ENCODE measurements at places on chromosomes 4 and X.
A peak's percentile ranks its signal among the peaks of the same experiment; 100 is the strongest.

DNA sequence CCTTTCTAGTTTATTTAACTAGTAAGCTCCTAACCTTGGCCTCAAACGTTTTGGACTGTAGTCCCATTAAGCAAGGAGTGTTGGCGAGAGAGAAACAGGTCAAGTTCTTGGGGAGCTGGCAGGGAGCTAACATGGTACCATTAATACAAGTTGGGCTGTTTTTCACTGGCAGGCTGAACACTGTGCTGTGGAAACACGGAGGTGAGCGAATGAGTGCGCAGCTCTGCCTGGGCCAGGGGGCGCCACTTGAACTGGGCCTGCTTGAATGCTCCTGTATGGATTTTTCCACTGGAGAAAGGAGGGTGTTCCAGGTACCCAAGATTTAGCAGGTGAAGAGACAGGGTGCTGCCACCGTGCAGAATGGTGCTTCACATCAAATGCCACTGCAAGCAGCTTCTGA is 7.4 kb upstream of the SMS start:
- no peak for DNase-seq

GRCh38 chrX:18873189-18873791 is 110.6 kb downstream of the PHKA2 start:
- DNase-seq, result peak; percentile 68

GRCh38 chr4:161581262-161582230 is 582.3 kb downstream of the FSTL5 start:
- no peak for DNase-seq

DNA sequence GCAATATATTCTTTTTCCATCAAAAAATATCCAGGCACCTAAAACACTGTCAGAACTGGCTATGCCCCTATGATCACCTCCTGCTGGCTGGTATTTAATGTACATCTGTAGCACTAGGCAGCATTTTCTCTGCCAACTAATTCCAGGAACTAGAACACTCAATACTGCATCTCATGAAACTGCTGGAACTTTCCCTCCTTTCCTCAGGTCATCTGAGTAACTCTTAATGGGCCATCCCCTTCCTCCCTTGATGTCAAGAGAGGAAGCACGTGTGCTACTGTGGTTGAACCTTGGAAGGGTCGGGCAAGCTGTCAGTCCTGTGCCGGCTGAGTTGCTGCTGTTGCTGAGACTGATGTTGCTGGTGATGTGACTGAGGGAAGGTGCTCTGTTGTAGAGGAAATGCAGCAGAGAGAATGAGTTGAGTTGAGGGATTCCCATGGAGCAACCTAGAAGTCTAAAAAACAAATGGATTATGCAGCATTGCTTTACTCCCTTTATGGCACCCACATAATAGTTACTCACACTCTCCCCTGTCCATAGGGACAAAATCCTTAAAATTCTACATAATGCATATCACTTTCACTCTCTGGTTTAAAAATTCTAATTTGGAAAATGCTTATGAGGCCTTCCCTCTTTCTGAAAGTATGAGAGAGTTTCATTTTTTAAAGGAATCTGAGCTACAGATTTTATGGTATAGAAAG is 39.5 kb downstream of the TMEM165 start:
- DNase-seq, result no peak

- DNase-seq, result peak; percentile 83
Measured at GRCh38 chrX:71366674-71367256, 608 bp downstream of the TAF1 start.

DNA sequence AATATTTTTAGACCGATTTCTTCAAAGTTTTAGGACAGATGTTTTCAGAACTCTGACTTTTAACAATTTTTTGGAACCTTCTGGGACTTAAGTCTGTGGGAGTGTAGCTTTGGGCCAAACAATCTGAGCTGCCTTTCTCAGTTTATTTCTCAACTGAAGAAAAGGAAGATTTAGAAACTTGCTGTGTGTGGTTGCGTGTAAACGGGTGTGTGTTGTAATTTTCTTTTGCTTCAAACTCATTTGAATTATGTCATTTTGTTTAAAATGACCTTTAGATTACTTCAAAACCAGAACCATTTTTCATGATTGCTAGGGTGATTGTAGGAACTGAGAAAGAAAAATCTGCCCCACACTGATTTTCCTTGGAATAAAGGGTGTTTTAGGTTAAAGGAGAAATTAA is 577.7 kb upstream of the GALNTL6 start:
- no peak for DNase-seq

DNA sequence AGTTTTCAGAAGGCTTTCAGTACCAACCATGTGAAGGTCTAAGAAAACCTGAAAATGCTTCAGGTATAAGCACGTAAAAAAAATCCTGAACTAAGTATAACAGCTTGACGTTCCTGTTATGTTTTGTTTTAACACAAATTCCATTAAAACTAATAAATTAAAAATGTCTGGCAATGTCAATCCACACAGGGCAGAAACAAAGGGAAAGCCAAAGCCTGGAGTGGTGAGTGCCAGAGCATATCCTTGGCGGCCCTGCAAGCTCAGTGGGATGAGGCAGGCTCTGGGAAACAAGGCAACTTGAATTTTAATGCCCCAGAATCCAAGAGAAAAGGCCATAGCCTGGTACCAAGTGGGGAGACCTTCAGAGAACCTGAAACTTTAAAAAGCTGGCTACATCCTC is 78.2 kb downstream of the EPHA5 start:
- no peak for DNase-seq

- no peak for DNase-seq
Measured at GRCh38 chr4:147723326-147723725, 8.6 kb upstream of the ARHGAP10 start.

- DNase-seq, result no peak
Measured at GRCh38 chr4:85152480-85152879, 186.0 kb upstream of the WDFY3 start.

DNA sequence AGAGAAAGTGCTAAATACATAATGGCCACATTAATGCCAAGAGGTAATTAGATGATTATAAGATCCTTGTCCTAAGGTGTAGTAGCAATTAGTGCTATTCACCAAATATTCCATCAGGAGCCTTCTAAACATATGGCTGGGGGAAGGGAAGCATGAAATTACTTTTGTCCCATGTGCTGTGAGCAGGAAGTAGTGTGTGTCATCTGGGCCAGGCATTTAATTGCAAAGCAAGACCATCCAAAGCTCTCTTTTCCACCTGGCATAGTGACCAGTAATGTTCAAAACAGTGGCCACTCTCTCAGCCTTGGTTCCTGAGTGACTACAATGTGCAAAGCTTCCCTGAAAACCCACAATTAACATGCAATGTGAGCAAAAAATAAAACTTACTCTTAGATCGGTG is 144.2 kb upstream of the FAM241A start:
- DNase-seq, result no peak

GRCh38 chr4:109511414-109511813 is 48.6 kb upstream of the MCUB start:
- DNase-seq, result no peak

DNA sequence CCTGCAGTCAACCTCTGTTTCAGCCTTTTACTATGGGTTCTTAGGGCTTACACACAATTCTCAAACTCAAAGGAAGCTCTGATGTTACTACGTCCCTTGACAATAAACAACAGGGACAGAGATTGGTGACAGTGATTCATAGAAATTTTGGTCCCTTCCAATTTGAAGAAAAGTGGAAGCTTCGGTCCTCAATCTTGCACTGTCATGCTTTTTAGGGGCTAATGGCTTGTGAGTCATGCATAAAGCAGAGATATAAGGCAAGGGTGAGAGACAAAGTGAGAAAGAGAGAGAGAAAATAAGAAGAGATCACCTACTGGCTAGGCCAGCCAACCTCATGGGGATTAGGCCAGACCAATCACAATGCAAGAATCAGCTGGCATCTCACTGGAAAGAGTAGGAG is 63.2 kb upstream of the STARD8 start:
- DNase-seq, result no peak

DNA sequence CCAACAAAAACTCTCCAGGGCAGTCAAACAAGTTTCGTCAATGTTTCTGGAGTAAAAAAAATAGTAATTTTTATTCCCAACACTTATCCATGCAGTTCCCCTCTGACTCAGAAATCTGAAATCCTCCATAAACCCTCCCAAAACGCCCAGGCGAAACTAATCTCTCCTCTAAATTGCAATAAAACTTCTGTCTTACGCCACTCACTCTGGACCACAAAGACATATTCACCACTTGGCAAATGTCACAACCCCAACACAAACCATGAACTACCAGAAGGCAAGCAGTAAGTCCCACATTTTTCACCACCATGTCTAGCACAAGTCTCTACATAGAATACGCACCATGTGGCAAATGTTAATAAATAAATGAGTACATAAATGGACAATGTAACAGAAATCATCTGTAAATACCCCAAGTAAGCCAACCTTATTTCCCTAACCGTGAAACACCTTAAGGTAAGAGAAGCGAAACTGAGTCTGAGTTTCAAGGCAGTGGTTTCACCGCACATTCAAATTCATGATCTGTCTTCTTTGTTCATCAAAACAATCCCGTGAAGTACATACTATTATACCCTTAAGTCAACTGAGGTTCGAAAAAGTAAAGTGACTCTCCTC is 1.6 kb downstream of the PAPSS1 start:
- no peak for DNase-seq

- DNase-seq, result no peak
Measured at GRCh38 chrX:150482537-150483206, 85.7 kb upstream of the MTM1 start.

- DNase-seq, result no peak
Measured at GRCh38 chrX:13028871-13029636, 15.4 kb downstream of the FAM9C start.

- DNase-seq, result no peak
Measured at GRCh38 chr4:69095301-69095731, 958 bp upstream of the UGT2B7 start.

GRCh38 chr4:101989551-101989950 is 199.0 kb downstream of the BANK1 start:
- no peak for DNase-seq

- DNase-seq, result no peak
Measured at GRCh38 chr4:122797405-122798094, 29.1 kb upstream of the FGF2 start.

GRCh38 chr4:78767350-78767749 is 8.8 kb upstream of the BMP2K start:
- no peak for DNase-seq

DNA sequence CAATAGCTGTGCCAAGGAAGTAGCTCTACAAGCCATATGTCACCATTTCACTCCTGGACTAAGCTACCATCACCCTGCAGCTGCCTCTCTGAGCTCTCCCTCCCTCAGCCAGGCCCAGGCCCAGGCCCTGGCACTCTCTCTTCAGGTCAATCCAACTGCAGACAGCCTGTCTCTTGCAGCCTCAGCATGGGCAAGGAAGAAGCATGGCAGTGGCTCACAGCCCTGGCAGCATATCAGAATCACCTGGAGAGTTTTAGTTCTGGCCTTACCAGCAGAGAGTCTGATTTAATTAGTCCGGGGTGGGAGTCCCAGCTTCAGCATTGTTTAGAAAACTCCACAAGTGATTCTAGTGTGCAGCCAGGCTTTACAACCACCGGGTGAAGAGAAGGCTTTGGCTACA is 31.5 kb downstream of the NALF2 start:
- no peak for DNase-seq

DNA sequence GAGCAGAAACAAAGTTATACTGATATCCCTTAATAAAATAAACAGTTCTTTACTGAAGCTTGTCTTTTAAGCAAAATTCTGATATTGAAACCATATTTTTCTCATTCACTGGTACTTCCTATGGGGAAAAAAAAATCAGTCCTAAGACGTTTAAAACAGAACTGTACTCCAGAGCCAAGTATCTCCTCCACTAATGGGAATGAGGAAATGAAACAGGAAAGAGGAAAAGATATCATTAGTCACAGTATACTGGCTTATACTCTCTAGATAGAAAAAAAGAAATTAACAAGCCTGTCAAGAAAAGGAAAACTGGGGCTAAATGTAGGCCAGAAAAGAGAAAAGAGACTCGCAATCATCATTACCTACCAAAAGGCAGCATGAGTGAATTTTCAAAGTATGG is 252.7 kb downstream of the CENPC start:
- DNase-seq, result no peak

GRCh38 chr4:10082047-10082446 is 34.6 kb downstream of the WDR1 start:
- peak; percentile 56 for DNase-seq

GRCh38 chr4:41594432-41594831 is 56.5 kb downstream of the LIMCH1 start:
- DNase-seq, result no peak

DNA sequence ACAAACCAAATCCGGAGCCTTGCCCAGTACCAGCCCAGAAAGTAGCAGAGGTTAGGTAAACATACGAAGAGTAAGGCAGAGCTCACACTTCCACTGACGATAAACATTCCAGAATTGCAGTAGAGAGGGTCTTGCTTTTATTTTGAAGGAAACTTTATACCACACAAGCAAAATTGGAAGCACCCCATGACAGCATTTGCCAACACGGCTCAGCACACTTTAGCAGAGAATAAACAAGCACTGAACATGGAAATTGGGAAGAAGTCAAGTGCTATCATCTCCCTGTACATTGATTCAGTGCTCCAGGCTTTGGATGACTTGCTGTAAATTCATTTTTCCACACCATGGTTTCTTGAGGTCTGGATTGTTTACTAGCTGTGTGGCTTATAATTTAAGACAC is 160.7 kb upstream of the FAM47C start:
- no peak for DNase-seq

DNA sequence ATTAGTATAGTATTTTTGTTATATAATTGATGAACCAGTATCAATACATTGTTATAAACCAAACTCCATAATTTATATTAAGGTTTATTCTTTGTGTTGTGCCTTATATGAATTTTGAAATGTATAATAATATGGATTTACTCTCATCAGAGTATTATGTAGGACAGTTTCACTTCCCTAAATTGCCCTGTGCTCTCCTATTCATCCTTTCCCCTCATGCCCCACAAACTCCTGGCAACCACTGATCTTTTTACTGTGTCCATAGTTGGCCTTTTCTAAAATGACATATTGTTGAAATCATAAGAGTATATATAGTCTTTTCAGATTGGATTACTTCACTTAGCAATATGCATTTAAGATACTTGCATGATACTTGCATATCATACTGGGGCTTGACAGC is 958.1 kb upstream of the GRID2 start:
- no peak for DNase-seq

DNA sequence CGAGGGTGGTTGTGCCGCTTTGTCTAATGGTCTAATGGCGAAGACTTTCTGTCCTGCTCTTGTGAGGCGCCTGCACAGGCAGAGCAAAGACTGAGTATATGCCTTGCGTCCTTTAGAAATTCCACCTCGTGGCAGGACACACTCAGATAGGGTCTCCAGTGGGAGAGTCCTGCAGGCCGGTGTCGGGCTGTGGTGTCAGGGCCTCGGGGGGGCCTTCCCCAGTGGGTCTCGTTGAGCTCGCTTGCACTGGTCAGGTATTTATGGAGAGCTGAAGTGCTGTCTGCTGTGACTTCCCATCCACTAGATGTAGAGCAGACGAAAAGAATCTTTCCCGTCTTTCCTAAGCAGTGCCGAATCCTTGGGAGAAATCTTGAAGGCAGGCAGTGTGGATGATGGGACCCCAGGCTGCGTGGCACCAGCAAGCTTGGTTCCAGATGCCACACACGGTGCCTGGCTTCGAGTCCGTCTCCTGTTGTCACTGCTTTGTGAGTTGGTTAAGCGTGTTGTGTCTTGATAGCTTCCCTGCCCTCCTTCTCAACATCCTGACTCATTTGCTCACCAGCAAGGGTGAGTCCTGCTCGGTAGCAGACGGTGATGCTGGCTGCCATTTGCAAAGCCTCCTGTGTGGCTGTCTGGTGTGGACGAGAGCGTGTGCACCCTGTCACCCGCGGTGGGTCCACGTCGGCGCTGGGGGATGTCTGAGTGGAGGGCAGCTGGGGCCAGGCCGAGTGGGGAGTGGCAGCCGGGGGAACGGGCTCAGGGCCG is 20.5 kb downstream of the MAEA start:
- DNase-seq, result peak; percentile 72

Data from spleen (tissue), 13 donors.